ENCODE measurements at places on chromosomes 12 and 14.

DNA sequence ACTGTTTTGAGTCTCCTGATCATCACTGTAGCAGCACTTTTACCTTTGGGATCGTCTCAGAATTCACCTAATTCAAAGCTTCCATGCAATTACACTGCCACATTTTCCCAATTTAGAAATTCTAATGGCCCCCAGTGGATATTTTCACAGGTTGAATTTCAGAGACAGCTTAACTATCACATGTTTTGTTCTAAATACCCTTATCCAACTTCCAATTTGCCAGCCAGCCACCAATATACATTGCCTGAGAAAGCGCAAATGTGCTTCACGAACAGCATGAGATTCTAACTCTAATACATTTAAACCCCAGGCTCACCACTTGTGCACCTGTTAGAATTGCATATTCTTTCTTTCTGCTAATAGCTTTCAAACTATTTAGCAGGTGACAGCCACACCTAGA, 1160.9 kb upstream of the TMEM132C start:
- DNase-seq, result no peak

DNA sequence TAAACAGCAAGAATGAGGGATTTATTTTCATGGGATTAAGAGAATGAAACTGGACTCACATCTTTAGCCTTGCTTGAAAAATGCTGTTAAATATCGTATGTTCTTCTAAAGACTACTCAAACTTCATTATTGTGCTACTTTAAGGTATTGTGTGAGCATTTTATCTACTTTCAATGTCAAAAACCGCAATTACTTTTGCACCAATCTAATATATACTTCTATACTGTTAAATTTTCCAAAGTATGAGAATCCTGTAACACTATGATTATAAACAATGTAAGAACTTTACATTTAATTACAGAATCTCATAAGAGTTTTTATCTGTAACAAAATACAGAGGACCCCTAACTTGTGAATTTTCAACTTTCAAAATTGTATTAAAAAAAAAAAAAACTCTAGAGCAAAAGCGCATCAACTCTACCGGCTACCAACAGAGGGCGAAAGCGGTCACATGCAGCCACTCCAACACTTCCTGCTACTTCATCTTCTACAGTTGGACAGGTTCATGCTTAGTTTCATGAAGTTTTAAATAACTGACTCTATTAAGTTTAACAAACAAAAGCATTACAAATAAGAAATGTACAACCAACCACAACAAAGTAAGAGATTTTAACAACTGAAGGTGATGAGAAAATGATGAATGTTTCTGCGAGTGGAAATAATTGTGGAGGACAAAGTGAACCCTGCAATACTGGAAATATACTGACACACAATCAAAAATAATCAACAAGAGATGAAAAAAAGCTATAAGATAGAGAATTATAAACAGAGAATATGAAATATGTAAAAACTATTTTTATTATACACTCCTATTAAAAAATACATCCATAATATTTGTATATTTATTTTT, 210.9 kb downstream of the MED13L start:
- DNase-seq, result peak; percentile 14

DNA sequence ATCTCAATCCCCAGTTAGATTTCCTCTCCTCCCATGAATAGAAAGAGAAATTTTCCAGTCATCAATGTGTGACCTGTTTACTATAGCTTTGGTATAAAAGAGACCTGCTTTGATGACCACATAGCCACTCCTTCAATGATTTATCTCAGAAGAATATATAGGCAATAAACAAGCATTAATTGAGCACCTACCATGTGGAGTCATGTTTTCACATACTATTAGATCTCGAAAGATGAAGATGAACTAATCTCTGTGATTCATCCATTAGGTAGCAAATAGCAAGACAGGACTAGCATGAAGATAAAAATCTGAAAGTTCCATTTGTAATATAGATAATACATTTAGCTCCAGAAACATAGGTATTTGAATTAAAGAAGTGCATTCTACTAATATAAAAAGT, 40.5 kb downstream of the SLCO1A2 start:
- DNase-seq, result no peak

GRCh38 chr14:106846218-106846617, 1319.8 kb downstream of the TMEM121 start:
- no peak for DNase-seq

GRCh38 chr12:124952801-124953200, 36.1 kb downstream of the DHX37 start:
- no peak for DNase-seq

DNA sequence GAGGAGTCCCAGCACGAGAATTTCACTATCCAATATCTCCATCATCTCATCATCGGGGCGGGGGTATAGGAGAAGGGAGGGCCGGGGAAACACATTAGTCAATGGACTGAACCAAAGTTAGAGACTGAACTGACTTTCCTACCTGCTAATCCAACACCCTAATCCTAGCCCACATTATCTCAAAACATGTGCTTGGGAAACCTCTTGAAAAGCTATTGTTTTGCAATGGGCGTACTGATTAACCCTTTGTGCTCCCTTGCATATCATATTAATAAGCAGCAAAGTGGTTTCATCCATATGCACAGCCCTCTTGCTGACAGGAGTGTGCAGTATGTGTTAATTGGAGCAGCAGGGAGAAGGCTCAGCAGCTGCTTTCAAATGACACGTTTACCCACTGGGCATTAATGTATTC, 125.7 kb upstream of the GRIP1 start:
- DNase-seq, result no peak

DNA sequence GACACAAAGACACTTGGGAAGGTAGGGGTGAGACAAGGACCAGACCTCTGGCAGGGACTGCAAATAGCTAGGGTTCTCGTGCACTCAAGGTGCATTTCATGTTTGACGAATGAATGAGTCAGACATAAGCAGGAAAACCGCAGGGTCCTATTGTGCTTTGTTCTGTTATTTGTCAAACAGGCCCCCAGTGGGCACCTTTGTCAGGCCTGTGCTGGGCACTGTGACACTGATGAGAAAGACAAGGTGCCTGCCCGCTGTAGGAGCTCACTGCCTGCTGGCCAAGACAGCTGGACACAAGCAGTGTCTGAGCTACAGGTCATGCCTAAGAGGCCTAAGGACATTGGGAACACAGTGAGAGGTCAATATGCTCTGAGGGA, 2.3 kb downstream of the OTUB2 start:
- no peak for DNase-seq

DNA sequence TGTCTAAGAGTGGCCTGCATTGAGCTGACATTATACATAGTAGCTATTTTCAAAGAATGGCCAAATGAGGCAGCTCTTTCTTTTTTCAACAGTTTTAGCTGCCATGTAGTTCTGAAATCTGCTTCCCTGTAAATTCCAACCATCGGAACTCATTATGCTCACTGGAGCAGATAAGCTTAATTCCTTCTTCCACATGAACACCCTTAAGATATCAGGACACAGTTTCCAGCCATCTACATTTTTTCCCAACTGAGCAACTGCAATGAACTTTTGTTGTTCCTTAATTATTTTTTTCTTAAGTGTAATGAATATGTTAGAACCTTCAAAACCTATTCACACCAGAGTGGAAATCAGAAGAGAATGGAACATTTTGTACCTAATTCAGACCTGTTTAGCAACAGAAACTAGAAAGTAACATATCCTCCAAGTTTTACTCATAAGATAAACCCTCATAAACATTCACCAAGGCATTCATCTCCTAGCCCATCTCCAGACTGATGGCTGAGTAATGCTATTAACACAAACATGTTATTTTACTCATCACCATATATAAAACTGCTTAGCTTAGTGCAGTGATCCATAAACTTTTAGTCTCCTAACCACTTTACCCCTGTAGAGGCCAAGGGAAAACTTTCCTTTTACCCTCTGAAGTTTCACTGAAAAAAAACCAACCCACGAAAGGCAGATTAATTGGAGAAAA, 296.1 kb upstream of the SYT1 start:
- no peak for DNase-seq

GRCh38 chr12:122845041-122845864, 10.0 kb downstream of the HIP1R start:
- DNase-seq, result no peak

All from progenitor cell of endocrine pancreas (in vitro differentiated cells).